ENCODE measurements at places on chromosomes 16 and 17.

DNA sequence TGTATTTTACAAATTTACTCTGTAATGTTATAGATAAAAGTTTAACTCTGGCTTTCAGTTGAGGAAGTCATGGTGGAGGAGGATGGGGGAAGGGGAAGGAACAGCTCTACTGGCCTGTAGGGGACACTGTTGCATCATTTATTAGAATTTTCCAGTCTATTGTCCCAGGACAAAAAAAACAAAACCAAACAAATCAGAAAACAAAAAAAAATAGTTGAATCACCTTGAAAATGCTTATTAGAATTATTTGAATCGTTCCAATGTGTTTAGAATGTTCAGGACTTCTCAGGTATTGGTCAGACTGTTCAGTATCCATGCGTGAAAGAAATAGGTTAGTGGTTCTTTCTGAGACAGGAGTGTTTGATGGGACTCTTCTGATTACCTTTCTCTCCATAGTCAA, 242.0 kb downstream of the FTO start:
- DNase-seq: no peak

DNA sequence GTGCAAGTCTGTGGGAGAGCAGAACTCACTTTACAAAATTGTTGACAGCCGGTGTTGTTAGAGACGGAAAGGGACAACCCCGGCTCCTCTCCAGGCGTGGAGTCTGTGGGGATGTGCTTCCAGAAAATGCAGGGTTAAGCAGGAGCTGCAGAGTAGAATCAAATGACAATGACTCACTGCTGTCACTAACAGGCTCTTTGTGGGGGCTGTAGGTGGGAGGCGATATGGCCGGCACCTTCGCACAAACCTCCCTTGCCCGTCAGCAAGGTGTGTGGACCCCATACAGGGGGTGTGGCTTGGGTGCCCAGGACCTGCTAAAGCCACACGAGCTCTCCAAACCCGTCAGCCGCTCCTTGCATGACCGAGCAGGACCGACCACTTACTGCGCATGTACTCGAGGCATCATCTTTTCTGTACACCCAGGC, 5.8 kb downstream of the PDK2 start:
- DNase-seq: no peak

GRCh38 chr17:9487406-9487805, 88.2 kb downstream of the STX8 start:
- DNase-seq: no peak

- DNase-seq: no peak
These were observed 3.0 kb upstream of the MTMR4 start for GRCh38 chr17:58517378-58517927.

- DNase-seq: no peak
These were observed 459.3 kb downstream of the HS3ST3B1 start for GRCh38 chr17:14760212-14760611.

- DNase-seq: no peak
These were observed 92.4 kb downstream of the RPGRIP1L start for GRCh38 chr16:53611179-53611696.

DNA sequence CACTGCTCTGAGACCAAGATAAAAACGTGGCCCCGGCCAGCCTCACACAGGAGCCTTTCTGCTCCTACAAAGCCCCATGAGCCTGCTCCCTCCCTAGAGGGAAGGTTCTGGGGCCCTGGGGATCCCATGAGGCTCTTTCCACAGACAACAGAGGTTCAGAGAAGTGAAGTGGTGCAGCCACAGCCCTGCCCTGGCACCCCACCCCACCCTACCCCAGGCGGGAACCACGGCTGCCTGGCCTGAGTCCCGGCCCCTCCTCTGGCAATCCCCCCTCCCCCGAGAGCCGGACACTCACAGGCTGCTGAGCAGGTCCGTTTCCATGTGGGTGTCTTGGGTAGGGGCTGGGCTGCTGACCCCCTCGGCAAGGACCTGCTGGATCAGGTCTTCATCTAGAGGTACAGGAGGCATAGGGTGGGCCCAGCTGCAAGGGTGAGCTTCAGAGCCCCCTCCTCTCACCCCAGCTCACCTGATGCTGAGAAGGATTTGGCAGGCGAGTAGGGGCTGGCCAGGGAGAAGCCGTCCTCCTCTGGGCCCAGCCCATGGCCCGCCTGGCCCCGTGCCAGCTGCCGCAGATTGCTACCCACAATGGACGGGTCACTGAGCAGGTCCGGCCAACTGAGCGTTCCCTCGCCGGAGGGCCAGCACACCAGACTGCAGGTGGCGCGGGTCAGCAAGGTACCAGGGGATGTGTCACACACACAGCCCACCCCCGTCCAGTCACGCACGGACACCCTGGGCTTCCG, 38.7 kb downstream of the PKD1 start:
- DNase-seq: no peak

DNA sequence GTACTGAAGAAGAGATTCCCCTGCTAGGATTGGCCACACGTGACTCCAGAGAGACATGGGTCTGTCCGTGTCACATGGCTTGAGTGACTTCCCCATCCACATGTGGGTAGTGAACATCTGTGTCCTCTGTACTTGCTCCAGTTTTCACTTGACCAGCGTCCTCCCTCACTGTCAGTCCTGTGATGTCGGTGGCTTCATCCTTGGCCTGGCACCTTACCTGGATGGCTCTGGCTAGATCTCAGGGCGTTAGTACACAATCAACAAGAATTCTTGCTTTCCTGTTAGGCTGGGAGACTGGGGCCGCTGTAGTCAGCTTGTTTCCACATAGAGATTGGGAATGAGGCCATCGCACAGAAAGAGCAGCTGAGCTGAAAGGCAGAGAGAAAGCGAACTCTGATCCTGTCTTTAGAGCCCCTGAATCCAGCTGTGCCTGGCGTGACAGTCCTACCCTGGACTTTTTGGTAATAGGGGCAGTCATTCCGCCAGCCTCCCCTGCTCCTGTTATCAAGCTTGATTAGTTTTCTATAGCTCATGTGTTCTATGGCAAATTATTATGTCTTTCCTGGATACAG, 227.3 kb downstream of the SNX29 start:
- no peak for DNase-seq

DNA sequence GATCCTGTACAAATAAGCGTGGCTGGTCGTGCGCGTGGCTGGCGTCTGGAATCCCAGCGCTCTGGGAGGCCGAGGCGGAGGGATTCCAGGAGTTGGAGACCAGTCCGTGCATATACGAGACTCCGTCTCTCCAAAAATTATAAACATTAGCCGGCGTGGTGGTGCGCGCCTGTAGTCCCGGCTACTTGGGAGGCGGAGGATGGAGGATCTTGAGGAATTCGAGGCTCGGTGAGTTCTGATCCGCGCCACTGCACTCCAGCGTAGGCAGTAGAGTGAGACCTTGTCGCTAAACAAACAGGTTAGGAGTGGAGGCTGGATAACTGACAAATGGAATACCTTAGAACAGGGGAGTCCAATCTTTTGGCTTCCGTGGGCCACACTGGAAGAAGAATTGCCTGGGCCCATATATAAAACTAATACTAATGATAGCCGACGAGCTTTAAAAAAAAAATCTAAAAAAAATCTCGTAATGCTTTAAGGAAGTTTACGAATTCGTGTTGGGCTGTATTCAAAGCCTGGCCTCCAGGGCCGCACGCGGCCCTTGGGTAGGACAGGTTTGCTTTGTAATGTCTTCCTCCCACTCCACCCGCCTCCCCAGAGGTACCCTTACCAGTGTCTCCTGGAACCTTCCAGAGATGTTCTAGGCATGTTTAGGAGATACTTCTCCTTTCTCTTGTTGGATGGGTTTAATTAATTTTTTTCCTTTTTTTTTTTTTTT, 909 bp upstream of the RSL1D1 start:
- no peak for DNase-seq

DNA sequence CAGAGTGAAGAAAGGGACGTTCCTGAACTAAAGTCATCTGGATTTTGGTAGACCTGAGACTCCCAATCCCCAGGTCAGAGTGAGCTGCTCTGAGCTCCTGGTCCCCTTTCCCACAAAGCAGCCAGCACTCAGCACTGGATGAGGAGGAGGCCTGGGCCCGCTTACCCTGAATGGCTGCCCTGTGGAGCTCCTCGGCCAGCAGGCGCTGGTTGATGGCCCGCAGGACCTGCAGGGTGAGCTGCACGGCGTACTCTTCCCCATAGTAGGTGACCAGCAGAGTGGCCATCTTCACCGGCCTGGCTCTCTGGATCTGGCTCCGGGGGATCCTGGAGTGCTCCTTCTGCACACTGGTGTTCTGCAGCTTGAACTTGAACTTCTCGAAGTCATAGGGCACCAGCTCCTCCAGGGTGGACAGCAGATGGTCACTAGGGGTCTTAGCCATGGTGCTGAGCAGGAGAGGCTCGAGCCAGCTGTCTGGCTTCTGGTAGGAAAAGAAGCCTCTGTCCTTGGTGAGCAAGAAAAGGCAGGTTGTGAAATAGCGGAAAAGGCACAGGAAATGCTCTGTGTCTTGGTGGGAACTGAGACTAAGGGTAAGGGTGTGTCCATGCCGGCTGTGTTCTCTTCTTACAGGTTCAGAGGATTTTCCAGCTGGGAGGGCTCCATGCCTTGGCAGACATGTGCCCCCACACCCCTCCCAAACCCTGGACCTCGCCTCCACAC, at the start of gene MEFV:
Gene MEFV (minus strand): TSS at position 488 of the 720 bp plus-strand sequence. CDS start 46 bp downstream, at position 442.
- DNase-seq: no peak

DNA sequence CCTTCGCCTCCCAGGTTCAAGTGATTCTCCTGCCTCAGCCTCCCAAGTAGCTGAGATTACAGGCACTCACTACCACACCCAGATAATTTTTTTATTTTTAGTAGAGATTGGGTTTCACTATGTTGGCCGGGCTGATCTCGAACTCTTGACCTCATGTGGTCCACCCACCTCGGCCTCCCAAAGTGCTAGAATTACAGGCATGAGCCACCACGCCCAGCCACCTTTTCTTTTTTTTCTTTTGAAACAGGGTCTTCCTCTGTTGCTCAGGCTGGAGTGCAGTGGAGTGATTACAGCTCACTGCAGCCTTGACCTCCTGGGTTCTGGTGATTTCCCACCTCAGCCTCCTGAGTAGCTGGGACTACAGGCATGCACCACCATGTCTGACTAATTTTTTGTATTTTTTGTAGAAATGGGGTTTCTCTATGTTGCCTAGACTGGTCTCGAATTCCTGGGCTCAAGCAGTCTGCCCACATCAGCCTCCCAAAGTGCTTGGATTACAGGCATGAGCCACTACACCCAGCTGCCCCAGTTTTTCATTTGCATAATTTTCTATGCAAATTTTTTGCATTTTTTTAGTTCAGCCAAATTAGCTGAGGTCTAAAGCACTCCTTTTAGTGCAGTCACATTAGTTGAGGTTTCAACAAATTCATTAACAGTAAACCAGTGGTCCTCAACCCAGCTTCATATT, 11.3 kb downstream of the WWP2 start:
- no peak for DNase-seq
